ENCODE measurements at places on chromosomes 5 and 9.
A peak's percentile ranks its signal among the peaks of the same experiment; 100 is the strongest.

GRCh38 chr5:132506094-132506692 is 15.6 kb upstream of the IRF1 start:
- peak; percentile 95 for DNase-seq

DNA sequence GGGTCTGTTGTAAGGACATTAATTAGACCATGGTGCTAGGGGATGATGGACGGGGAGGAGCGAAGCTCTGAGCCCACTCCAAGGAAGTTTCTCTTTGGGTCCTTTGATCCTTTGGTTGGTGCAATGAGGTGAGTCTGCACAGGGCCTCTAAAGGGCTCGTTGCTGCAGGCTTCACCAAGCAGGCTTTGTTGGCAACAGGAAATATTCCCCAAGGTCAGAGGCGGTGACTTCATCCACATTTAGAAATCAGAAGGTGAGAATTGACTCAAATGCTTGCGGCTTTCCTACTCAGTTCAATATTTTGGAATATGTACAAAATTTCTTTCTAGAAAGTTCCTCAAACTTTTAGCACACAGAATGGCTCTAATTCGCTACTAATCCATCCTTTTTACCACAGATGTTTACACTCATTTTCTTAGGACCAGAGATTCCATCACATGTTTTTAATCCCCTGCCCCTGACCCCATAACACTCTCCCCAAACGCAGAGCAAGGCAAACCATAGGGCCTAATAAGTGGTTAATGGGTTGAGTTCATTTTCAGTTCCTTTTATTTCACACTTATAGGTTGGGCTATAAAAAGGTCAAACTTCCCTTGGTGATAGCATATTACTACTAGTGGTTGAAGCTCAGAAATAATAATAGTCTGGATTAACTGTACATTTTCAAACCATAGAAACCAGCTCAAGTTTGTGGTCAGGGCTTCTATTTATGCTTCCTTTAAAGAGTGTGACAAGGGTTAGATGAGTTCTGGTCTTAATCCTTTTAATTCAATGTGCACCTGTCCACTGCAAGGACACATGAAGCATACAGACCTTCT is 37.3 kb upstream of the TMEM252 start:
- DNase-seq = no peak

- DNase-seq = no peak
Measured at GRCh38 chr9:2145746-2146145, 130.6 kb downstream of the SMARCA2 start.

GRCh38 chr5:17720071-17720470 is 85.8 kb downstream of the TAF11L14 start:
- peak; percentile 22 for DNase-seq

- DNase-seq = no peak
Measured at GRCh38 chr9:98964201-98964600, 20.5 kb downstream of the COL15A1 start.

DNA sequence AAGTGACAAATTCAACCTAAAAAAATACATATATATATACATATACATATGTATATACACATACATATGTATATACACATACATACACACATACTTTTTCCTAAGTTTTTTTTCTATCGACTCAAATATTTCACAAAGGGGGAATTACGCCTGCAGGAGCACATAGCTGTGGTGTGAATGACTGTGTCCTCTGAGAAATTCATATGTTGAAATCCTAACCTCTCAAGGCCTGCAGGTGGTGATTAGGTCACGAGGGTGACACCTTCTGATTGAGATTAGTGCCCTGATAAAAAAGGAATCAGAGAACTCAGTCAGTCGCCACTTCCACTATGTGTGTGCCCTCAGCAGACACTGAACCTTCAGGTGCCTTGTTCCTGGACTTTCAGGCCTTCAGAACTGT is 248.7 kb downstream of the SEMA5A start:
- DNase-seq = no peak

DNA sequence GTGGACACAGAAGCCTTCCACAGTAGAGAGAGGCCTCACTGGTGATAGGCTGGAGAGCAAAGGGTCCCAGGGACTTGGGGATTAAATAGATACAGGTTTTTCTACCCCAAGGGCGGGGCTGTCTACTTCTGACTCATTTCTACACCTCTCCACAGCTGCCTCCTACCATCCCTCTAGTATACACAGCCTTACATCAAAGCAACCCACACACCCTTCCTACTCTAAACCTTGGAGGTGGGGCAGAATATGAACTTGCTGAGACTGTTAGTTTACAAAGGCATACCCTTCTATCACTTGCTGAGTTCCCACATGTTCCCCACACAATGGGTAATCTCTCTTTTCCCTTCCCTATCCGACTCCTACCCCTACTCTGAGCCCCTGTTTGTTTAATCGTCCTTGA is 19.9 kb upstream of the PCA3 start:
- no peak for DNase-seq

GRCh38 chr5:8060953-8061429 is 192.0 kb downstream of the MTRR start:
- no peak for DNase-seq

DNA sequence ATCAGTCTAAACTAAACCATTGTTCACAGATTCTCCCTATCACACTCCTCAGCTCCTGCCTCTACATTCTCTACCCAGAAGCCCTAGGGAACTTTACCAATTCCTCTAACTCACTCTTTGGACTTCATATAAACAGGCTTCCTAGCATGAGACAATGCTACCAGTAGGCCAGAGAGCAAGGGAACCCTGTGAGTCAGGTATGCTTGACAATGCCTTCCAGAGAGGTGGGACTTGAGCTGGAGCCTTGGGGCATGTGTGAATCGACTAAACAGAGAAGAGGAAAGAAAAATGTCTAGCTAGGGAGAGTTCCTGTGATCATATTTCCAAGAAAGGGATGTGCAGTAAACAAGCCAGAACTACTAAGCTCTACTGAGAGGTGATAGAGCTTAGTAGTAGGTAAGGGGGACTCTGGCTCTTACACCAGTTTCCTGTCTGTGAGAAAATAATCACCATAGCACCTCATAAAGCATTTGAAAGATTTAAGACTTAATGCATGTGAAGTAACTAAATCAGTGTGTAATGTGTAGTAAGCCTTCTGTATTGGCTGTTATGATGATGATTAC is 6.4 kb upstream of the RFK start:
- DNase-seq = no peak

DNA sequence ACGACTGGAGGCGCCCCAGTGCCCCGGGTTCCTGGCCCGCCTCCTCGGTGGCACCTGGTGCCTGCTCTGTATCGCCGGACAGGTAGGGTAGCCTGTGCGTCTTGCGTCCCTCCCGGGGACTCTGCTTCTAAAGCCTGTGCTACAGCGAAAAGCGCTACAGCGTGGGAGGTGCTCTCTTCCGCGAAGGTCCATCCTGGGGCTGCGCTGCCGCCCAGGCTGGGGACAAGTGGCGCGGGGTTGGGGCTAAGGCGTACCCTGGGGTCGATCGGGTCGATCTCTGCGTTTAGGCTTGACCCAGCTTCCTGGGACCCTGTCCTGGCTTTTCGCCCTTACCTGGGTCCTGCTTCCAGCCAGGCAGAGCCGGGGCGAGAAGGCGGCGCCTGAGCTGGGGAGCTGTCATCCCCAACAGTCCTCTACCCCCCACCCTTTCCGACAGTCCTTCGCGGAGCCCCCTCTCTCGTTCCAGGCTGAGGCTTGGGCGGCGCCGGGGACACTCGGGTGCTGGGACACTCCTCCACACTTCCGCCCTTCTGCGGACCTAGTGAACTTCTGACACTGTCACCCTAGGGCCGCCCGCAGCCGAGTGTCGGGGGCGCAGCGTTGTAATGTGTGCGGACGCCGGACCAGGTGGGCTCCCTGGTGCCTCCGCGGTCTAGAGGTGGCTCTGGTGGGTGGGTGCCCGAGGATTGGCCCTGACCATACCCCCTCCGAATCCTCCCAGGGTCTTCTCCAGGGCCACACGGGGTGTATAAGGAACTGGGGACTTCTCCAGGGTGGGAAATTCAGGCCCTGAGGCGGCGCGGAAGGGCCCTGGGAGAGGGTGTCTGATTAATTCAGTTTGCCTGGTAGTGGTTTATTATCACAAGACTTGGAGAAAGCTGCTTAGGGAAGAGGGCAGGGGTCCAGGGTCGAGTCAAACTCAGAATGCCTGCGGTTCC is 328.2 kb downstream of the SH3GL2 start:
- DNase-seq = peak; percentile 28

DNA sequence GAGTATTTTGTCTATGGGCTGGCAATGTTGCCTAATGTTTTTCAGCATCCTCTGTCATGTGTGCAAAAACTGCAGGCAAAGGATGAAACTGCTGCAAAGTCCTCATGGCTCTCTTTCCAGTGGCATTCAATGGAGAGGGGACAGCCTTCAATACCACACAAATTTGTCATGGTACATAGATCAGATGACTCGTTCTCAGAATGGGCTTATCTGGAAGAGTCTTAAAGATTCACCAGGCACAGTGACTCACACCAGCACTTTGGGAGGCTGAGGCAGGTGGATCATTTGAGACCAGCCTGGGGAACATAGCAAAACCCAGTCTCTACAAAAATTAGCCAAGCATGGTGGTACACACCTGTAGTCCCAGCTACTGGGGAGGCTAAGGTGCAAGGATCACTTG is 5.3 kb downstream of the CDKN2AIPNL start:
- no peak for DNase-seq

DNA sequence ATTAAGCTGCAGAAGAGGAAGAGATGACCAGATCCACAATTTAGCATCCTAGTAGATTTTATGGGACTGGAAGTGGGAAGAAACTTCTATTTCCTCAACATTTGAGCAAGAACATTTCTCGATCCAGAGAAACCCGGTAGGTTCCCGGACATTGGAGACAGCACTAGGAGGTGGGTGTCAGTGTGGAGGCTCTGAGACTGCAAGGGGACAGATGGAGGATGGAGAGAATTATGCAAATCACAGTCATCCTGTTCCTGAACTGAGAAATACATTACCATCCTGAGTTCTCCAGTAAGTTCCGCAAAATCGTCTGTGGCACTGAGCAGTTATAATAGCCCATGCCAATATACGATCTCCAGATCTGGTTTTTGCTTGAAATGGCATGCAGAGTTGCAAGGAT is 25.6 kb downstream of the GLDC start:
- no peak for DNase-seq

DNA sequence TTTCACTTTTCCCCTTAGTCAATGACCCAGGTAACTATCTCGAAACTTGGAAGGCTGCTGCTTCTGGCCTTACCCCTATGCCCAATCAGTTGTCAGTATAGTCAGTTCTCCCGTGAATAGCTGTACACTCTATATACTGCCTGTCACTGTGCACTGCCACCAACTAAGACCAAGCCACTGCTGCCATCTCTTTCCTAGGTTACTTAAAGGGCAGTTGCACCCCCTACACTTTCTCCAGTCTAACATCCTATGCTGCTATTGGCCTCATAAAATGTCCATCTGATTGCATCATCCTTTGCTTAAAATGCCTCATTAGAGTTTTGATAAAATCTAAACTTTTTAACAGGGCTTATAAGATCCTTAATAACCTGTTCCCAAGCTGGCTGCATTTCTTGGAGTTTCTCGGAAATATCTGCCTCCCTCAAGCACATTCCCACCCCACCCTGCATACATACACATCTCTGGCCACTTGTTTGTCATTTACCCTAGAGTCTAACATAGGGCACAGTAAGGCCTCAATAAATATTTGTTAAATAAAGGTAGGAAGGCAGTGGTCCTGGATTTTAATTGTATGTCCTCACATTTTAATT is 32.8 kb upstream of the TNFAIP8 start:
- no peak for DNase-seq

DNA sequence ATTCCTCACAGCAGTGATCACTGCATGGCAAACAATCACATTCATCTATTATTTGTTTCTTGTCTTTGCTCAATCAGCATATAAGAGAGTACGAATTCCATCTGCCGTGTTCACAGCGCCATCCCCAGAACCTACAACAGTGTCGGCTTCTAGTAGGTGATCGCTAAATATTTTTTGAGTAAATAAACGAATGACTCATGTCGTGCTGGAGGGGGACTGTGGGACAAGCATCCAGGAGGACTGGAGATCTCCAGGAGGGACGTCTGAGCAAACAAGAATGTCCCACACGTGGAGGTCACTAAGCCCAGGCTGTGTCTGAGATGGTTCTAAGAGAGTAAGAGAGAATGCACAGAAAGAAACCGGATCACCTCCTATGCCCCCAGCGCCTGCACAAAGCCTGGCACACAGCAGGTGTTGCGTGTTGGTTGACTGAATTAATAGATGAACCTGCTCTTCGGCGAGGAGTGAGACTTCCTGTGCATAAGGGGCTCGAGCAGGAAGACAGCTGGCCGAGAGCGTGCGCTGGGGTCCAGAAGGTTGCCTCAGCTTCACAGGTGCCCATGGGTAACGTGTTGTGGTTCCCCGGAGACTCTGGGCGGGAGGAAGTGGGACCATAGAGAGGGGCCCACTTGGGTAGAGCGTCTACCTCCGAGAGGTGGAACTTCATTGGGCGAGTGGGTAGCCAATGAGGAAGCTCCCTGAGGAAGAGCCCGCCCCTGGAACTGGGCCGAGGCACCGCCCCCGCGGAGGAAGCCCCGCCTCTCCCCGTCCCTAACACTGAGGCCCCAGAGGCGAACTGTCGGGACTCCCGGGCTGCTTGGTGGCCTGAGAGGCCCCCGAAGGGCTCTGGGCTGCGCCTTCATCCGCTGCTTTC is 193.0 kb downstream of the MELK start:
- peak; percentile 42 for DNase-seq
